ENCODE measurements at places on chromosomes 3 and 15.
A peak's percentile ranks its signal among the peaks of the same experiment; 100 is the strongest.

DNA sequence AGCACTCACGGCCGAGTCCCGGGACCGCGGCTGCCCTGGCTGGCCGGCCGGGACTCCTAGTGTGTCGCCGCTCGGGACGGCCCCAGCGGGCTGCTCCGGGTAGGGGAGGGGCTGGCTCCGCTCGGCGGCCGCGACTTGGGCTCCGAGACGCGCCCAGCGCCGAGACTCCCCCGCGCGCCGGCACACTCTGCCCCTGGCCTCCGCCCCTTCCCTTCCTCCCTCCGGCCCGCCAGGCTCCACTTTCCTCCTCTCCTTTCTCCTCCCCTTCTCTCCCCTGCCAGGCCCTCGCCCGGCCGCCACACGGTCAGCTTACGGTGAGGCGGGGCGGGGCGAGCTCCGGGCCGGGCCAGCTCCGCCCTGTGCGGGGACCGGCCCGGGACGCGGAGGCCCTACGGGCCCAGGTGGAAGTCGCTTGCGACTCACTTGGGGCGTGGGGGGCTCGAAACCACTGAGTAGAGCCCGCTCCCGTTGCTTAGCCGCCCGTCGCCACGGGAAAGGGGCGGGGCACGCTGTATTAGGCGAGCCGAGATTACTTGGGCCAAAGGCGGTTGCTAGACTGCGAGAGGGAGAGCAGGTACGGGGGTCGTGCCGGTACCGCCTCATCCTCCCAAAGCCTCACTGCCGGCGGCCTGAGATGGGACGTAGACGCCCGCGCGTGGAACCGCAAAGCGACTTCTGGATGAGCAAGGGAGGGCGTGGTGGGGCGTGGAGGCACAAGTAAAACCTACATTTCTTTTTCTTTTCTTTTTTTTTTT lies at the start of gene ITGB5:
Gene ITGB5 (minus strand): TSS at position 189 of the 755 bp plus-strand sequence. CDS start 365 bp downstream, outside the sequence.
- DNase-seq: peak; percentile 56

GRCh38 chr15:63072023-63072650 lies 29.6 kb downstream of the TPM1 start:
- DNase-seq: no peak

DNA sequence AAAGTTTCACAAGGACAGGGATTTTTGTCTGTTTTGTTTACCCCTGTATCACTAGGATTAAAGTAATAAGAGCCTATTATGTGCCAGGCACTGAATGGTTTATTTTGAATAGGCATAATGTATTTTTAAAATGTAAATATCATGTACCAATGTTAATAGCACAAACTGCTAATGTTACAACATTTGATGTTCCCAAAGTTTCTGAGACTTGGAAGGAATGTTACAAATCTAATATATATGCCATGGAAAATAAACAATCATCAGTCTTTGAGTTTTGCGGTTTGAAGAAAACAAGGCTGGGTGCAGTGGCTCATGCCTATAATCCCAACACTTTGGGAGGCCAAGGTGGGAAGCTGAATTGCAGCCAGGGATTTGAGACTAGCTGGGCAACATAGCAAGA lies 159.4 kb downstream of the CDIN1 start:
- DNase-seq: no peak

GRCh38 chr3:17891139-17891856 lies 148.9 kb upstream of the TBC1D5 start:
- DNase-seq: no peak

DNA sequence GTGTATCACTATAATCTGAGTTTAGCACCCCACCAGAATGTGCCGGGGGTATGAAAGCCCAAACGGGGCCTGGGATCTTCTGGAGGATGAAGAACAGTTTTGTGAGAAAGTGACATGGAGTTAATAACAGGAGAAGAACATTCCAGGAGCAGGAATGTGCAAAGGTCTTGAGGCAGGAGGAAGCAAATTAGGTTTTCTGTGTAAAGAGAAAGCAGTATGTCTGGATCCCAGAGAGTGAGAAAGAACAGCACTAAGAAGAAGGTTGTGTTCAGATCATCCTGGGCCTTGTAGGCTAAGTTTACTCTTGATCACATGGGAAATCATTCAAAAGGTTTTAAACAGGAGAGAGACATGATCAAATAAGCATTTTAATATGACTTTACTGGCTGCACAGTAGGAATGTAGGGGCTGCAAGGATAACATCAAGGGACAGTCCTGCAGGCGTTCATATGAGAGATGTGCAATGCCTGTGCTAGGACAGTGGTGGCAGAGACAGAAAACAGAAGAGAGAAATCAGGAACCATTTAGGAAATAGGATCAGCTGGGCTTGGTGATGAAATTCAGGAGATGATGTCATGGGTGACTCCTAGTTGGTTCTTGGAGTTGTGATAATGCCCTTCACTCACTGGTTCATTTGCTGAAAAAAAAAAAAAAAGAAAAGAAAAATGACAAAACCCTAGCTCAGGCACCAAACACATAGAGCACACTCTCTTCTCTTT lies 113.5 kb downstream of the TNIK start:
- DNase-seq: peak; percentile 81

DNA sequence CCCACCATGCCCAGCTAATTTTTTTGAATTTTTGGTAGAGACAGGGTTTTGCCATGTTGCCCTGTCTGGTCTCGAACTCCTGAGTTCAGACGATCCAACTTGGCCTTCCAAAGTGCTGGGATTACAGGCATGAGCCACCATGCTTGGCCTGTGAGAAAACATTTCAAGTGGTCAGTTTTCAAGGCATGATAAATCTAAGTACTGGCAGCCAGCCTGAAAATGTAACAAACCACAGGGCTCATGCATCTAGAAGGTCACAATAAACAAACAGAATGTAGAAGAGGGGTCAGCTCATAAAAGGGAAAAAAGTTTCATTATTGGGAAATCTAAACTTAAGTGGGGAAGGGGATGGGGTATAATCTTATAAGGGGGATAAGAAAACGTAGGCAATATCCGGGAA lies 39.9 kb downstream of the PPCDC start:
- no peak for DNase-seq

- DNase-seq: no peak
These were observed 17.4 kb upstream of the ADPGK start for GRCh38 chr15:72800833-72801481.

- DNase-seq: peak; percentile 36
These were observed at the start of gene P2RY12 for GRCh38 chr3:151384741-151385174. Gene P2RY12, minus strand, starts transcription at chr3:151384753. Its CDS starts 45,908 bp downstream, at chr3:151338845.

DNA sequence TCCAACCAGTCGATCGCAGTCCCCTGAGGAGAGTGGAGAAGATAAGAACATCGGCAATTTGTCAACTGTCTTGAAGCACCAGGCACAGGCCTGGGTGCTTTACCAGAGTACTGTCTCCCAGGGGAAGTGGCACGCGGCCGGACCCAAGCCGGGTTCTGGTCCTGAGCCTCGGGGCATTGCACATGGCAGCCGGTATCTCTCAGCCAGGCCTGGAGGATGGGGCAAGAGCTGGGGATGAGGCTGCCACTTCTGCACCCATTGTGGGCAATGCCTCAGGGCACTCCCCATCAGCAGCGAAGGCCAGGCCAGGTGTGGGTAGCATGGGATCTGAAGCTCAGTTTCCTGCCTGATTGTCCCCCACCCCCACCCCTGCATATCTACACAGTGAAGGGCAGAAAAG lies 77.5 kb downstream of the ADCY5 start:
- DNase-seq: no peak

DNA sequence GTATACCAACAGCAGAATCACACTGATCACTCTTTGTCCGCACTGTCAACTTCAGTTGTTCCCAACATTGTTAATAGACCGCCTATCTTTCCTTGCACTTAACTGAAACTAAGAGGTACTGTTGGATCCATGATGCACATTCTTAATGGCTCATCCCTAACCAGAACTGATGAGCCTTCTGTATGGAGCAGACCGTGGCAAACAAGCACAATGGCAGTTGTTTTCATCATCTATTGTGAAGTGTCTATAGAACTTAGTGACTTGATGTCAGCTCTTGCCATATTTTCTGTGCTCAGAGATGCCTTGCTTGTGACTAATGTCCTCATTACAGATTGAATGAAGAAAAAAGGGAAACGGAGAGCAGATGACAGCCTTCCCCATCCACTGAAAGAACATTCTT lies 347.4 kb downstream of the NLGN1 start:
- DNase-seq: no peak

DNA sequence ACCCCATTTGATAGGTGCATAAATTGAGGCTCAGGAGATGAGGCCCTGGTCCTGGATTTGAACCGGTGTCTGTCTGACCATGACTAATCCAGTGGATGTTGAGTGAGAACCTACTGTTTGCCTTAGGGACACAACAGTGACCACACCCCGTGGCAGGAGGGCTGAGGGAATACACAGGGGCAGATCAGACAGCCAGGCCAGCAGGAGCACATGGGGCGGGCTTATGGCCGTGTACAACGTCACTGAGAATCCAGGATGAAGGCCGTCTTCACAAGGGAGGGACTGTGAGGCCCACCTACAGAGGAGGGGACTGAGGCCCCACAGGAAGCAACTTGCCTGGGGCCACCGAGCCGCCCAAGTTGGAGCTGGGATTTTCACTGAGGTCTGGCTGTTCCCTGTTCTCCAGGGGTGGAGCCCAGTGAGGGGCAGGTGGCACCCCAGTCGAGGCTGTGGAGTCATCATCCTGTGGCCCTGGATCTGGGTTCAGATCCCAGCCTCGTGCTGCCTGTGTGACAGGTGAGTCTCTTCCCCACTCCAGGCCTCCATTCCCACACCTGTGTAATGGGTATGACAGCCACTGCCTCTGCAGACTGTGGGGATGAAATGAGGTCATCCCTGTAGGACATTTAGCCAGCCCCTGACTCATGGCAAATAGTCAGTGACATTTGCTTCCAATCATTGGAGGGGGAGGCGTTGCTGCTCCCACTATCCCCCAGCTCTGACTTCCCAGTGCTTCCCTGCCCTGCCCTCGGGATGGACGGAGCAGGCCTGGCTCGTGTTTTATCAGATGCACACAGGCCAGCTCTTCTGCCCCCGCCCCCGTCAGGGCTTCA lies 6.3 kb upstream of the PLXND1 start:
- DNase-seq: no peak

GRCh38 chr15:62495670-62496614 lies 330.9 kb upstream of the C2CD4B start:
- no peak for DNase-seq

GRCh38 chr3:10845839-10846656 lies 30.0 kb downstream of the SLC6A11 start:
- DNase-seq: no peak

DNA sequence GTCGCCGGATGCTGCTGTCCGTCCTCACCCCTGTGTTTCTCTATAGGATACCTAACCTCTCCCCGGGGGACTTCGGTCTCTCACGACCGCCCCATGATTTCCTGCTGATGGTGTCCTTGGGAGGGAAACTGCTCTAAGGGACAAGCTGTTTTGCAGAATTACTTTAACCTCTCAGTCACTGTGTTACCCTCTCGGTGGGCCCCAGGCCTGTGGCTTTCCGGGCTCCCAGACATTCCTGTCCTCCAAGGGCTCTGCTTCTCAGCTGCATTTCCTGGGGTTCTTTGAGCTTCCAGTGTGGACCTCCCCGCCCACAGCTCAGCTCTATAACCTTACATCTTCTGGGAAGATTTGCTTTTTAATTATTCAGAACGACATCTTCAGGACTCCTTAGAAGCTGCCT lies 40.9 kb downstream of the CHST2 start:
- DNase-seq: no peak

DNA sequence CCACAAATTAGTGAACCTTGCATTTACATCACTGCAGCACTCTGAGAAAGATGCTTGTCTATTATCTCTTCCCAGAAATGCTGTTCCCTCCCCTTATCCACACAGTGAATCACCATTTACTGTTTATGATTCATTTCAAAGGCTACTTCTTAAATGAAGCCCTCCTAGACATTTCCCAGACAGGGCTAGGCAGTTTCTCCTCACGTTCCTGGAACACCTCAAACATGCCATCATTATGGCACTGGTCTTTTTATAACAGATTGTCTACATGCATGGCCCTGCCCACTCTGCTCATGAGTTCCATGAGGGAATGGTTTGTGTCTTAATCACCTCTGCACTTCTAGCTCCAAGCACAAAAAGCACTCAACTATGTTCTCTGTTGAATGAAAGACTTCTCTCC lies 32.2 kb upstream of the TM2D3 start:
- DNase-seq: no peak

DNA sequence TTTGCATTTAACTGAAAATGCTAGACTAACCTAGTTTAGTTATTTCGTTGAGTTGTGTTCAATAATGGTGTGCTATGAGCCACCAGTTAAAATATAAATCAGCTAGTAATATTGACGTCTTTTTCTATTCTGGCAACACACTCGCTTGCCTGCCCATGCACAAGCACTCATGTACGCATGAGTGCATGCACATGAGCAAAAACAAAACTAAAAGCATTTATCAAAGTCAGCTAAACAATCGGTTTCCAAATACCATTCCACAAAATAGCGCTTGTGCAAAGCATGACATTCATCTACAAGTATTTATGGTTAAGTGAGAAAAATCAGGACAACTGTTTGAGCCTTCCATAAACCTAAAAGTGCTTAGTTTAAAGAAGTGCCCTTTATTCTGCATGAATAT lies 13.1 kb upstream of the SAMMSON start:
- no peak for DNase-seq

Data from KBM-7 (cell line).